Nucleus accumbens (tissue), 56 donors: ENCODE measurements at places on chromosomes 5 and 9.

DNA sequence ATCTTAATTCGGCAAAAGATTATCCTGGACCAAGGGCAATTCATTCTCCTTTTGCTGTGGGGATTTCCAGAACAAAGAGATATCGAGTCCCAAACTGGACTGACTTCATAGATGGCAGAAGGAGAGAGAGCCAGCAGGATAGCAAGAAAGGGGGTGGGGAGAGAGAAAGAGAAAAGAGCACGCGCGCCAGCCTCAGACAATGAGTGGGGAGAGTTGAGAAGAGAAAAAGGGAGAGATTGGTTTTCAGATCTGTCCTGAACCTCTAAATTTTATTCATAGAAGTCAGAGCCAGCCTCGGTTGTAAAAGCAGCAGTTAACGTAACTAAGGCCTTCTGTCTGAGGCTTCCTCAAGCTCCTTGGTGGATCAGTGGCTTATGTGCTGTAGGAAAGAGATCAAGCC lies 55.3 kb upstream of the ALDH1B1 start:
- no peak for DNase-seq

- DNase-seq = no peak
Measured at GRCh38 chr5:145068721-145069120, 766.4 kb downstream of the PRELID2 start.

DNA sequence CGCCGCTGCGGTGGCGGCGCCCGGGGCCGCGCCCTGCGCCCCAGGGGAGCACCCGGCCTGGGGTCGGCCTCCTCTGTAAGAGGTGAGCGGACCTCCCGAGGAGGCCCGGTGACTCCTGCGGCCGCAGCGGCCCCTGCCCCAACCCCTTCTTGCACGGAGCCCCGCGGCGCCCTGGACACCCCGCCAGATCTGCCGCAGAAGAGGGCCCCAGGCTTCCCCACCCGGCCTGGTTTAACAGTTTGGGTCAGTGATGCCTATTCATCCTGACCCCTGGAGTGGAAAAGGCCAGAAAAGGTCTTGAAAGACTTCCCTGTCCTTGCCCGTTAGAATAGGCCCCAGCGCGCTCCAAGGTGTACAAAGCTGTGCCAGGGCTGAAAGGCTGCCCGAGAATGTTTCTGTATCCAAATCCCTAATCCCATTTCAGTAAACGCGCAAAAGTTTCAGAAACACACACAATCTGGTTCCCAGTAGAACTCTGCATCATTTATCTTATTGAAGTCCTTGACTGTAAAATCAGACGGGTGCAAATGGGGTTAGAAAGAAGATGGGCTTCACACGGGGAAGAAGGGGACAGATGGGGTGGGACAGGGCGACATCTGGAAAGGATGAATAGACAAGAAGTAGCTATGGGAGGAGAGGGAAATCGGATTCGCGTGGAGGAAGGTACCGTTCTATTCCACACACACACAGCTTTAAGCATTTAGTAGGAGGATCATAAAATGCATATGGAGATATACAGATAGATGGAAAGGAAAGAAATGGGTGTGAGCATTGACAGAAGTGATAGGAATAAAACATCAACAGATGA lies 1.1 kb upstream of the SSBP2 start:
- no peak for DNase-seq

GRCh38 chr9:16335788-16336580 lies 534.5 kb downstream of the BNC2 start:
- DNase-seq = no peak

GRCh38 chr5:13698885-13699284 lies 245.6 kb downstream of the DNAH5 start:
- DNase-seq = no peak

DNA sequence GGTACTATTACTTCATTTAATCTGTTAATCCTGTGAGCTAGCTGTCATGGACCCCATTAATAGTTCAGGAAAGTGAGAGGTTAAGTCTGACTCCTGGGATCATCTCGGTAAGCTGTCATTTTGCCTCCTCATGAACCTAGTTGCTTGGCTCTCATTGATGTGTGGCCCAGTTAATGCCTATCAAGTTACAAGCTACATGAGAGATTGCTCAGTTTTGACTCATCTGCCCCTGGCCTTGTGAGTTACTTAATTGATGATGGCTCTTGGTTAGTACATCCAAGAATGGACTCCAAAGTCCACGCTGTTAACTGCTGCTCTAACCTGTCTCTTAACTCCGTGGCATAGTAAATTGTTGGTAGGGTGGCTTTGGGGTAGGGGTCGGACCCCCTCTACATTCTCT lies 23.9 kb downstream of the LARP1 start:
- DNase-seq = no peak

DNA sequence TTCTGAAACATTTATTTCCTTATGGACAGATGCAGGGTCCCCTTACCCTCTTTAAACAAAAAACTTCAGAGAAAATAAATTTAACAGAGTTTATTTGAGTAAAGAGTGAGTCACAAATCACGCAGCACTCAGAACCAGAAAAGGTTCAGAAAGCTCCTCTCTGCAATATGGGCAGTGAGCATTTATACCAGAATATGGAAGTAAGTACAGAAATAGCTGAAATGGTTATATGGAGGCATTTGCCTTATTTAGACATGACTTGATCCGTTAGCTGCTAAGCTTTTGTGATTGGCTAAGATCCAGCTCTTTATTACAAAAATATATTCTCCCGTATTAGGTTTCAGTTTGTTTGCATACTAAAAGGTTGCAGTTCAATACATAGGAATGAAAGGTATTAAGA lies 1554.1 kb downstream of the EFNA5 start:
- DNase-seq = no peak

GRCh38 chr9:126148994-126149393 lies 177.6 kb upstream of the MVB12B start:
- no peak for DNase-seq

DNA sequence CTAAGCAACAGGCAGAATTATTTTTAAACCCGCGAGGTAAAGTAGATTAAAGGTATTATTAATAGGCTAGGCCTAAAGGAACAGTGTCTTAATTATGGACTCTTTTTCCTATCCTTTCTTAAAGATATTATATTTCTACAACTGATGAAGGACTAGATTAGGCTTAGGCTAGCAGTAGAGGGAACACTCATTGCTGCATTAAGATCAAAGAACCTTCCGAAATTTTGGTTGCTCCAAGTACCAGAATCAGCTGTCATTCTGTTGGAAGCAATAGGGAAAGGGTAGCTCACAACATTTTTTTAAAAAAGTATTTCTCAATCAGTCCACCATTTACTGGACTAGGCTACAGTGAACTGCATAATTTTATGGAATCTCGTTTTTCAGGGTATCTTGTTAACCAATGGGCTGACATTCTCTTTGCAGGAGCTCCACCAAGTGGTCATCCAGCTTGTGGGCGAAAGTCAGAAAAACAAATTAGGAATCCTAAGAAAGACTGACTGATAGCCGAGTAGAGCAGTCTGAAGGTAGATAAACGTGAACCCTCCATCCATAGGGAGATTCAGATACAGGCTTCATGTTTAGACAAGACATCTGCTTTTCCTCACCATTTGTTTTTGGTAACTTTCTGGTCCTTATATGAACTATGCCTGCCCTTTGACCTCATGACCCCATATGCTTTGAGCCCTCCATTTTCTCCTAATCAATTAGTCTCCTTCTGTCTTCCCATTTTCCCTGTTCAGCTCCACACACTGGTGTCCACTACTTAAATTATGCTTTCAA lies 103.6 kb upstream of the CHD1 start:
- no peak for DNase-seq

- DNase-seq = no peak
Measured at GRCh38 chr9:7710686-7711085, 88.9 kb downstream of the DMAC1 start.

DNA sequence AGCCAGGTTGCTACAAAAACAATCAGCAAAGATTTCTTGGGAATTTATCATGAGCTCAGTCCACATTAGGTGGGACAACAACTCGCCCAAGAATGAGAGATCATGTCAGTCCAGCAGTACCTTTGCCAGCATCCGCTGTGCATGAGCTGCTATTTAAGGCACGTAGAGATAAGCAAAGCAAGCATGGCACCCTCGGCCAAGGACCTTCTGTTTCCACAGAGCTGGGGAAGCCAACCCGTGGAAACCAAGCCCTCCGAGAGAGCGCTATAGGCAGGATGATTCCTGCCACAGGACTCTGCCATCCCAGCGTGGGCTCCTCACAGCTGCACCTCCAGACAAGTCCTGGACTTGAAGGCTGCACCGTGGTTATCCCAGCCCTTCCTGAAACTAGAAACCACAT lies 189.5 kb upstream of the PPP1R26 start:
- DNase-seq = no peak

DNA sequence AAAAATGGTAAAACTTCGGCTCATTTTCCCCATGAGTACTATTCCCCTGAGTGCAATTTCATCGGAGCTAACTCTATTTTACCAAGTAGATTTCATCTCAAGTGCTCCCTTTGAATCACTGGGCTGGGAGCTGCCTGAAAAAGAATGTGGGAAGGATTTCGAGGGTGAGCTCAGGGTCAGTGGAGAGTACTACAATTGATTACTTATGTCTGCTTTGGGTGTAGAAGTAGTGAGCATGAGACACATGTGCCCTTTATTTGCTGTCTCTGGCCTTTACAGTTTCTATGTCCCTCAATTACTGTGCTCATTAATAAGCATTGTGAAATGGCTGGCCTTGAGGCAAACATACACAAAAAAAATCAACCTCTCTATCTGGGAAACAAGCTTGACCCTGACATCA lies 172.7 kb upstream of the RFX3 start:
- no peak for DNase-seq

GRCh38 chr9:79809931-79810330 lies 238.2 kb downstream of the TLE4 start:
- DNase-seq = no peak

DNA sequence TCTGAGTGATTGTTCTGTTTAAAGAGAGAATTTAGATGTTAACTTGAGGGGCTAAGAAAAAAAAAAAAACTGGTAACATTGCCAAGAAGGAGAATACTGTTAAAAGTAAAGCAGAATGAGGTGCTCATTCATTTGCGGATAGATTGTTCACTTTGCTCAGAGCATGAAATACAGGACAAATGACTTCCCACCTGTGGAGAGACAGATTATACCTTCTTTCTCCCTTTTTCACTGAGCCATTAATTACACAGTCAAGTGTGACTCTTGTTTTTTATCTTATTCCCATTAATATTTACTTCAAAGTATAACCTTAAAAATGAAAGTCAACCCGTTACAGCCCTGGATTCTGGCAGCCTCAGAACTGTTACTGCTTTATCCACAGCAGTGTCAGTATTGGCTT lies 264.5 kb downstream of the TAF11L14 start:
- DNase-seq = no peak

- DNase-seq = no peak
Measured at GRCh38 chr5:80411589-80412219, 3.8 kb downstream of the ZFYVE16 start.

- peak; percentile 42 for DNase-seq
Measured at GRCh38 chr5:124735169-124735858, 11.1 kb downstream of the ZNF608 start.

DNA sequence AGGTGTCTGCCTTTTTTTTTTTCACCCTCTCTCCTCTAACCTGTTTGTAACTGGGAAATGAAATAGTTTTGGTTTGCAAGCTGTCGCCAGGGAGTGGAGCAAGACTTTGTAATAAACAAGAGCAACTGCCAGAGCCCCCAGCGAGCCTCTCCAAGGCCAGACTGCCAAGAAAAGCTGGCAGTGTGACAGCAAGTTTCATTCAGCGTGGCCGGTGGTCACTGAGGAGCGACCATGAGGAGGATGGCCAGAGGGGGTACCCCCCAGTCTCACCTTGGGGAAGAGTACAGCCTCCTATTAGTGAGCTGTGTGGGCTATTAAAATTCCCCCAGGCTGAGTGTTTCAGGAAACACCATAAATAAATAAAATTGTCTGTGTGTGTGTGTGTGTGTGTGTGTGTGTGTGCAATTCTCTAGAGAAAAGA lies 49.9 kb downstream of the ZFAND5 start:
- DNase-seq = peak; percentile 23
